ENCODE measurements at places on chromosomes 4 and X. TPM values are rescaled to one million over a fixed set of nuclear protein-coding genes. Genes with fewer than 3 reads are reported as not detected.

WNK3 gene
- 0.05 TPM for total RNA-seq

OFD1 gene
- 12.9 TPM for total RNA-seq

RAB33B gene
- total RNA-seq = 8.4 TPM

S100G gene
- not detected for total RNA-seq

SRPX gene
- total RNA-seq = 13.4 TPM

USP17L21 gene
- total RNA-seq = not detected

ETDA gene
- total RNA-seq = not detected

DNA sequence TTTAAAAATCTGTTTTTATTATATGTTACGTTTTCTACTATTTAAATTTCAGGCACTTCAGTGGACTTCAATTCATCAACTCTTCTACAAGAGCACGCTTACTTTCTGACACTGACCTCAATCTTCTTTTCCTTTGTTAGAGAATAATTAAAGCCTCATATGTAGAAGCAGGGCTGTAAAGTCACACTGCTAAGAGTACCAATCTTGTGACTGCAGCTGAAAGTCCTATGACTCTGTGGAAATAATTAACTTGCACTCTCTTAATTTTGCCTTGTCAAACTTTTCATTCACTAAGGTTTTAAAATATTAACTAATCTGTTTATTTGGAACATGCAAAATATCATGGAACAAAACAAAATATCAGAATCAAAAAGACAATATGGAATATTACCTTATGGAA is 498.1 kb downstream of the PCDH10 start:
- H3K27me3 ChIP-seq = no peaks in the 10 kb centered on the region
- H3K4me3 ChIP-seq = no peak overlapping the region
- no peak for DNase-seq
- H3K36me3 ChIP-seq = no peaks in the 10 kb centered on the region
- H3K27ac ChIP-seq = no peak overlapping the region

GRCh38 chr4:94116842-94117241 is 90.8 kb upstream of the SMARCAD1 start:
- H3K4me3 ChIP-seq = no peak overlapping the region
- no peaks in the 10 kb centered on the region for H3K4me1 ChIP-seq
- H3K36me3 ChIP-seq = no peaks in the 10 kb centered on the region
- no peak for DNase-seq
- no peak overlapping the region for H3K27ac ChIP-seq

DNA sequence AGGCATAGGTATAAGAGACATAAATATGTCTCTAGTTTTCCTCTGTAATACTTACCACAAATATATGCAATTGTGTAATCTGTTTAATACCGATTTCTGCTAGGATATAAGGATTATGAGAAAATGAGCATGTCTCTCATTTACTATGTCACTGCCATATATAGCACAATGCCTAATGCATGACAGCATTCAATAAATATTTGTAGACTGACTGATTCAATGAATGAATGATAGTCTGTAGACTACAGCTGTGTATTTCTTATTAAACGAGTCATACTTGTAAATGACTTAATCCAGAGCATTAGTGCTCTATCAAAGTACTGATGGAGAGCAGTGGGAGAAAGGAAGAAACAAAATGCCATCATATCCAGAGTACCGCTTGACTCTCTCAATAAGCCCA is 175.6 kb downstream of the PPP3CA start:
- no peaks in the 10 kb centered on the region for H3K36me3 ChIP-seq
- no peak for DNase-seq
- H3K27ac ChIP-seq = no peak overlapping the region
- H3K4me3 ChIP-seq = no peak overlapping the region

- H3K27me3 ChIP-seq = no peaks in the 10 kb centered on the region
- H3K4me3 ChIP-seq = no peak overlapping the region
- no peaks in the 10 kb centered on the region for H3K4me1 ChIP-seq
- H3K27ac ChIP-seq = no peak overlapping the region
- no peaks in the 10 kb centered on the region for H3K36me3 ChIP-seq
Observed at GRCh38 chr4:107363125-107363524, 327.0 kb upstream of the DKK2 start.

DNA sequence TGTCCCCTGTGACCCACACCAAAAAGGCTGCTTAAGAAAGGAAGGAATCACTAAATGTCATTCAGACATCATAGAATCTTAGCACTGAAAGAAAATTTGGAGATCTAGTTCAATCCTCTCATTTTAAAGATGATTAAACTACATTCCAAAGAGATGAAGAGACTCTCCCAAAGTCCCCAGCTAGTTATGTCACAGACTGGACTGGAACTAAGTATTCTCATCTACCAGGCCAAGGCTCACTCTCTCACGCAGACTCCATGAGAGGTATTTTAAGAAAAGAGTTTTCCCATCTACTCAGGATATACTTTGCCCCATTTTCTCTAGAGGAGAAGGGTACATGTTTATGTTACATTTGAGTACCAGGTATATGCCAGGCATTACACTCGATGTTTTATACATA is 6.9 kb downstream of the FABP2 start:
- no peaks in the 10 kb centered on the region for H3K4me1 ChIP-seq
- no peaks in the 10 kb centered on the region for H3K36me3 ChIP-seq
- H3K27me3 ChIP-seq = peaks cover 7% of the 10 kb centered on the region
- no peak for DNase-seq
- H3K27ac ChIP-seq = no peak overlapping the region

DNA sequence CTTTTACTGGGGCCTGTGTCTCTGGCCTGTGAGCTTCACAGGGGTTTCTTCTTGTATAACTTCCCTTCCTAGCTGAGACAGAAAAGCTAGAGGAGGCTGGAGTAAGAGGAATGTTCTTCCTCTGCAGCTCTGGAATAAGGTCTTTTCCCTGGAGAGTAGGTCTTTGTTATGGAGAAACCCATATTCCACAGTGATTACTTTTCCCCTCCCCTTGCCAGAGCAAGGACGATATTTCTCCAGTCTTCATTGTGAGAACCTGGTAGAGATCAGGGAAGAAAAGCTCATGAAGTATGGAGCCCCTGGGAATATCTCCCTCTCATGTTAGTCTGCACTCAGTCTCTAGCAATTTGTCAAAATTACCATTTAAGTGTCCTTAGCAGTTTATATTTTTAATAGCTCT is 18.7 kb upstream of the GLRB start:
- no peaks in the 10 kb centered on the region for H3K36me3 ChIP-seq
- no peaks in the 10 kb centered on the region for H3K4me1 ChIP-seq
- no peak for DNase-seq
- no peak overlapping the region for H3K27ac ChIP-seq
- H3K27me3 ChIP-seq = no peaks in the 10 kb centered on the region

DNA sequence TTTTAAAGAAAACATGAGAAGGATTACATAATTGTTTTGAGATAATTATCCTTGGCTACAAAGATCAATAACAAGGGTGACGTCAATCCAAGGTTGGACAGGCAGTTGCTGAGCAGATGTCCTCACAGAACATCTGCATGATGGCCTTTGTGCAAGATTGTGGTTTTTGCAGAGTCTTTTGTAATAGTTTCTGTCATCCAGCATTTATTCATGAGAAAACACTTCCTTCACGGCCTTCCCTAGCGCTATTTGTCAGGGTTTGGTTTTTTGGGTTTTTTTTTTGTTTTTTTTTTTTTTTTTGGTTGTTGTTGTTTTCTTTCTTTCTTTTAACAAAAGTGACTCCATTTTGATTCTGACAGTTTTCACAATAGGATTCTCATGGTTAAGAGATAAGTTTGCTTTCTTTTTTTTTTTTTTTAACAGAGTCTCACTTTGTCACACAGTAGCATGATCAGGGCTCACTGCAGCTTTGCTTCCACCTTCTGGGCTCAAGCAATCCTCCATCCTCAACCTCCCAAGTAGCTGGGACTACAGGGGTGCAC is 31.5 kb upstream of the ELF2 start:
- H3K4me3 ChIP-seq = no peak overlapping the region
- H3K36me3 ChIP-seq = no peaks in the 10 kb centered on the region
- H3K27me3 ChIP-seq = no peaks in the 10 kb centered on the region
- DNase-seq = no peak
- H3K27ac ChIP-seq = no peak overlapping the region

DNA sequence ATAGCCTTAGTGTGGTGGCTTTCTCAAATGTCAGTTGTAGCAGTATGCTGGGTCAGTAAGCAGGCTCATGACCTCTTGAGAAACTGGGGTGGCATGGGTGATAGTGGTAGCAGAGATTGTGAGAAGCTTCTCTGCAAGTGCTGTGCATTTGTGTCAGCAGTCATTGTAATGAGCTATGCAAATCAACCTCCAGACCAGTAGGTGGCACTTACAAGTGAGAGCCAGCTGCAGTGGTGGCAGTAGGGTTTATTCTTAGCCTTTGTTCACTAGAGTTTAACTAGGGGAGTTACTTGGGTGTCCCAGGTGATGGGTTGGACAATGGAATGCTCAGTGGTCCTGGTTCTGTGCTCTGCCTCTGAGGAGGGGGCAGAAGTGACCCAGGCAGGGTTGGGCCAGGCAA is 818.7 kb downstream of the PCDH7 start:
- H3K27me3 ChIP-seq = no peaks in the 10 kb centered on the region
- H3K36me3 ChIP-seq = no peaks in the 10 kb centered on the region
- no peaks in the 10 kb centered on the region for H3K4me1 ChIP-seq
- H3K4me3 ChIP-seq = no peak overlapping the region
- no peak overlapping the region for H3K27ac ChIP-seq

- no peak for DNase-seq
- no peaks in the 10 kb centered on the region for H3K36me3 ChIP-seq
- H3K4me3 ChIP-seq = no peak overlapping the region
Observed at GRCh38 chrX:52277666-52278065, 91.2 kb upstream of the XAGE2 start.

- no peak for DNase-seq
- no peaks in the 10 kb centered on the region for H3K27me3 ChIP-seq
- no peak overlapping the region for H3K4me3 ChIP-seq
- H3K27ac ChIP-seq = no peak overlapping the region
- H3K4me1 ChIP-seq = peaks cover 17% of the 10 kb centered on the region
Observed at GRCh38 chr4:156884183-156884582, 87.4 kb downstream of the PDGFC start.

DNA sequence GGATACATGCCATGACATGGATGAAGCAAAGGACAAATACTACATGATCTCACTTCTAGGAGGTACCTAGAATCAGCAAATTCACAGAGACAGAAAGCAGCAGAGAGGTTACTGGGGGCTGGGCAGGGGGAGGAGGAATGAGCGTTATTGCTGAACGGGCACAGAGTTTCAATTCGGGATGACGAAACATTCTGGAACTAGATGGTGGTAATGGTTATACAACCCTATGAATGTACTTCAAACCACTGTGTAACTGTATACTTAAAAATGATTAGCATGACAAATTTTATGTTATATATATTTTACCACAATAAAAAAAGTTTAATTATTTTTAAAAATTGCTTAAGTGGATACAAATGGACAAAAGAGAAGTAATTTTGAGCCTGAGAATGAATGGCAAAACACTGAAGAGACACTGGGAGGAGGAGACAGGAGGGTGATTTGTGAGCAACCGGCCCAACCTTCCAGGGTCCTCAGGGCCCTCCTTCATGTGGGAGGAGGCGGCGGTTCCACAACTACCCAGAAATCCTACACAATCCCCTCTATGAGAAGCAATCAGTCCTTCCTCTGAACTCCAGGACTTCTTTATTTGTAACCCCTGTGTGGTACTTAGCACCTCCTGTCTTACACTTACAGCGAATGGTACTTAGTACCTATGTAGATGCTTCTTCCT is 14.1 kb downstream of the ACSL1 start:
- no peak for DNase-seq
- H3K27me3 ChIP-seq = no peaks in the 10 kb centered on the region
- H3K36me3 ChIP-seq = no peaks in the 10 kb centered on the region
- H3K4me3 ChIP-seq = no peak overlapping the region
- H3K27ac ChIP-seq = no peak overlapping the region

DNA sequence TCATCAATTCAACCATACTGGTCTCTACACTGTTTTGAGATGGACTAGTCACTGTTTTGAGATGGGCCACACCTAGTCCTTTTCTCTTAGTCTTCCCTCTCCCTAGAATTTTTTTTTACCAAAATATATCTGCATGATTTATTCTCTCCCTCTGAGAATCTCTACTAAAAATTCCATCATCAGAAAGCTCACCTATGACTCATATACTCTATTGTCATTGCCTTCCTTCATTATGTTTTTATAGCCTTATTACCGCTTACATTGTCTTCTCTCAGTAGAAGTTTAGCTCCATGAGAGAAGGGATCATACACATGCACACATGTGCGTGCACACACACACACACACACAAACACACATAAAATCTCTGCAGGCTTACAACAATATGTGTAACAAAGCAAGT is 303.6 kb downstream of the PCDH10 start:
- no peak overlapping the region for H3K4me3 ChIP-seq
- no peaks in the 10 kb centered on the region for H3K4me1 ChIP-seq
- H3K27me3 ChIP-seq = no peaks in the 10 kb centered on the region
- no peaks in the 10 kb centered on the region for H3K36me3 ChIP-seq

Measured in SJSA1 (cell line).